ENCODE measurements at places on chromosomes 2 and 18. TPM values are rescaled to one million over a fixed set of nuclear protein-coding genes. Genes with fewer than 3 reads are reported as not detected.

DNA sequence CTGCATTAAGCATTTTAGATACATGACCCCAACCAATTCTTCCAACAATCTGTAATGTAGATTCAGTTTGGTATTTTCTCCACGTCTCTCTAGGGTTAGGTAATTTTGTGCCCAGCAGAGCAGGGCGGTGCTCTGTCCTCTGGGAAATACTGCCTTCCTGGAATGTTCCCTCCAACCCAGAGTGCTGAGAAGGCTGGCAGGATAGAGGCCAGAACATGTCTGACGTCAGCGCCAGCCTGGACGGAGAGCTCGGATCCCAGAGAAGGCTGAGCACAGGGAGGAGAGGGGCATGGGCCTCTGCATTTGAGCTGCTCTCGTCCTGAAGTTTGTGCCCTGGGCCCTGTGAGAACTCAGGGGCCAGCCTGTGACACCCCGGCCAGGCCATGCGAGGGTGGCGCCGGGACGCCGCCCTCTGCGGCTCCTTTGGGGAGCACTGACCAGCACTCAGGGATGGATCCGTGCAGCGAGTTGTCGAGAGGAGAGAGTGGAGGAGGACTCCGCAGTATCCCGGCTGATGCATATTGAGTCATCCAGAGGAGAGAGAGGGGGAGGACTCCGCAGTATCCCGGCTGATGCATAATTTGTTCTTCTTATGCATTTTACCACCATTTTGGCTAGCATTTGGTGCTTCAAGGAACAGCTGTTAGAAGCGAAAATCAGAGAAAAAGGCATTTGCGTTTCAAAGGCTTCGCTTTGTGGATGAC lies 80.0 kb upstream of the PXDN start:
- no peak for DNase-seq

DNA sequence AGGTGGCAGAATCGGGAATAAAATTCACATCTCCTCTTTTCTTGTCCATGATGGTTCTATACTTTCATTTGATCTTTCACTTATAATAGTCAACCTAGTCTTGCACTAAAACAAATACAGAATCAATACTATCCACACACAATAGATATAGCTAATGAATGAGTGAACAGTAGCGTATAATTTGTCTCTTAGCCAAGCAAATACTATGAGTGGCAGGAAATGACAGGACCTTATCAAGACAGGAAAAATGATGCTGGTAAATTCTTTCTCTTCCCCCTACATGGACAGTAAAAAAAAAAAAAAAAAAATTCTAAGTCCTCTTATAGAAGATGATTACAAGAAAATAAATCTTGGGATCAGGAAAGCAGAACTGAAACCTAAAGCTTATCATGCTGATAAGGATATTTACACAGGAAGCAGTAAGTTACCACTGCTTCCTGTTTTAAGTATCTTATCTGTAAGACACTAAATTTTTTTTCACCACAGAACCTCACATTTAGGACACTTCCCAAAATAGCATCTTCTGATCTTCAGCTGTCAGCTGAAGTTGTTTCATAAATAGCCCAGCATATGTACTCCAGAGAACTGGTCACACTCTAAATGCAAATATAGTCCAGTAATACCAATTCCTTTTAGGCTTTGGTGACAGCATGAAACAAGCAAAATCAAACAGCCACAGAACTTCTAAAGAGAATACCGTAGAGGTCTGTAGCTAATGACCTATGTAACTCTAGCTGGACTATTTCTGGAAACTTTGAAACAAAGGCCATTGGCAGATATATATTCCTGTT lies 27.0 kb downstream of the IRS1 start:
- DNase-seq, result no peak

Gene MOCOS
- 0.95 TPM for total RNA-seq

Gene CCBE1
- 4.2 TPM for total RNA-seq

Gene IL36A
- not detected for total RNA-seq

- DNase-seq, result no peak
Measured at GRCh38 chr2:118565786-118566540, 281.5 kb downstream of the EN1 start.

Gene KYNU
- 9.8 TPM for total RNA-seq

DNA sequence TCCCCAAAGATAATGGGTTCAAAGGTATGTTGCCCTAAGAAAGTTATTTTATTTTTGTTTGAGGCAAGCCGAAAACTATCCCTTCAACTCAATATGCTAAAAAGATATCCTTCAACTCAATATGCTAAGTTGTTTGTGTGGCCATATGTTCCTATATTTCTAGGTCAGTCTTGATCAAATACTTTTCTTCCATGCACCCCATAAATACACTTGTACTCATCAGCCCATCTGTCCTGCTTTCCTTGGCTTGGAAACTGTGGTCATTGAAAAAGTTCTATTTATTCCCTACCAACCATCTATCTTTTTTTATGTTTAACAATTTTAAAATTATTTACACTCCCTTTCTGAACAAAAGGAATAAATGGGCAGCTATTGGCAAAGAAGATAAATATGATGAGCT lies 447.7 kb downstream of the NRXN1 start:
- DNase-seq, result no peak

Gene HOXD8
- total RNA-seq, result 12.3 TPM

DNA sequence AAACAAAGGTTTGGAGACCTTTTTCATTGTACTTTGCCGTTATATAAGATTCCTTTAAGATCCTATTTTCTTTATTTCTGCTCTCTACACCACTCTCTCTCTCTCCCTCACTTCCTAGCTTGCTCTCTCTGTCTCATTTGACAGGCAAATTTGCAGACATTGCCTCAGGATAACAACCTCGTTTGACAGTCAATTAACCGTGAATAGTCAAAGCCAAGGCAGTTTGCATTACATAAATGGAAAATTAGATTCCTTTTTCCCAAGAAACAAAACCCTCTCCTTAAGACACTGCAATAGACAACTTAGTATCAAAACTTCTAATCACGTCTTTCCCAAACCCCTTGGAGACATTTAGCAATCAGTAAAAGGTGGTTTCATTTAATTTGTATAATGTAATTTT lies 7.4 kb downstream of the SKOR2 start:
- DNase-seq, result no peak

GRCh38 chr2:151922845-151923666 lies 94.8 kb upstream of the ARL5A start:
- DNase-seq, result no peak

DNA sequence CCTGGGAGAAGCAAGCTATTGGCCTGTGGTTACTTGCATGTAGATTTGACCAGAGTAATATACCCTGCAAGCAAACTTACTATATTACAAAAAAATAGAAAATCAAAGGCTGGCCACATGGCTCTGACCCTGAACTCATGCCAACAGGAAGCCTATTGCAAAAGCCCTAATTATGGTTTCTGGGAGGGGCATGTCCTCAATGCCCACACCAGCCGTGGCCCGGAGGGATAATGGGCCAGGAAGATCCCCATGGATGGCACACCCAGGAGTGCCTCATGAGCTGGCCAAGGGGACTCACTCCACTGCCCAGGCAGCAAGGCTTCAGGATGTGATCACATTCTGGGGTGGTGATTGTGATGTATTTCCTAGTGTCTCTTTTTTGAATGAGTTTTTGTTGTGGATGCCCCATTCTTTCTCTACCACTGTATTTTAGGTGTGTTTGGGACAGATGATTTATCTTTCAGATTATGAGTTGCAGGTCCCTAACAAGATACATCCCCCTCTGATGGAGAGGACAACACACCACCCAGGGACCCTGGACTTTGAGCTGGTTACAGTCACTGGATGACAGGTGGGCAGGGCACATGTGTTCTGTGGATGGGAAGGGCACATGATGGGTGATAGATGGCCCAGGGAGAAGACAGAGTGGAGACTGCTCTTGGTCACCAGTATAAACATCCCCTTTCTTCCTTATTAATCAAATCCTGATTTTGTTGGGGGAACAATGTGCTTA lies 18.7 kb upstream of the TFCP2L1 start:
- no peak for DNase-seq

DNA sequence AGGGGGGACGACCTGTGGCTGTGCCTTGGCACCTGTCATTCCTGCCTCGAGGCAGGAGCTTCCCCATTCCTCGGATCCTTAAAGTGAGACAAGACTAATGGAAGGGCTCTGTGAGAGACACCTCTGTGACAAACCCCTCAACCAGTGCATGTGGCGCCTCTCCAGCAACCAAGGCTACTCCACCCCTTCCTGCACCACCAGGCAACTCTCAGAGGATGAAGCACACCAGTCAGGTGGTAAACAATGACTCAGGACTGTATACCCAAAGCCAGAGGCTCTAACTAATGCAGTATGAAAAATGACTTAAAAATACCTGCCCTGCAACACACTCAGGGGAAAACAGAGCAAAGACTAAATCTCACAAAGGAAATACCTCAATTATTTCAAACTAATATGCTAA lies 136.9 kb downstream of the UXS1 start:
- DNase-seq, result no peak

- DNase-seq, result no peak
Measured at GRCh38 chr2:241011751-241012510, 13.5 kb downstream of the SNED1 start.

- no peak for DNase-seq
Measured at GRCh38 chr2:10884574-10884975, 27.2 kb upstream of the KCNF1 start.

GRCh38 chr2:185069107-185069506 lies 470.8 kb downstream of the ZNF804A start:
- no peak for DNase-seq

DNA sequence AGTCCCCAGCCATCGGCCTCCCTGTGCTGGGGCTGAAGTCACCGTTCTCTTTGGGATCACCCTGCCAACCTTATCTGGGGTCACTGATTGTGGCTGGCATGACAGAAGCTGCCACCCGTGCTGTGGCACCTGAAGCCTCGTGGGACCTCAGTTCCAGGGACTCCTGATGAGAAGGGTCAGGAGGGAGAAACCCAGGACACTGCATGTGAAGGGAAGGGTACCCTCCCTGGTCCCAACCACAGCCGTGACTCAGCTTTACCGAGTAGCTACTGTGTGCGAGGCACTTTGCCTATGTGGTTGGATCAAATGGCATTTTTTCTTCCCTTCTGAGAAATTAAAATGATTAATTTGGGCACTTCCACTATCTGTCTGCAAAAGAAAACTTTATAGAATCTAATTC lies 64.4 kb downstream of the SP110 start:
- no peak for DNase-seq

- no peak for DNase-seq
Measured at GRCh38 chr2:72923833-72924352, 6.6 kb downstream of the EMX1 start.

Gene CLHC1
- total RNA-seq, result 56.6 TPM

DNA sequence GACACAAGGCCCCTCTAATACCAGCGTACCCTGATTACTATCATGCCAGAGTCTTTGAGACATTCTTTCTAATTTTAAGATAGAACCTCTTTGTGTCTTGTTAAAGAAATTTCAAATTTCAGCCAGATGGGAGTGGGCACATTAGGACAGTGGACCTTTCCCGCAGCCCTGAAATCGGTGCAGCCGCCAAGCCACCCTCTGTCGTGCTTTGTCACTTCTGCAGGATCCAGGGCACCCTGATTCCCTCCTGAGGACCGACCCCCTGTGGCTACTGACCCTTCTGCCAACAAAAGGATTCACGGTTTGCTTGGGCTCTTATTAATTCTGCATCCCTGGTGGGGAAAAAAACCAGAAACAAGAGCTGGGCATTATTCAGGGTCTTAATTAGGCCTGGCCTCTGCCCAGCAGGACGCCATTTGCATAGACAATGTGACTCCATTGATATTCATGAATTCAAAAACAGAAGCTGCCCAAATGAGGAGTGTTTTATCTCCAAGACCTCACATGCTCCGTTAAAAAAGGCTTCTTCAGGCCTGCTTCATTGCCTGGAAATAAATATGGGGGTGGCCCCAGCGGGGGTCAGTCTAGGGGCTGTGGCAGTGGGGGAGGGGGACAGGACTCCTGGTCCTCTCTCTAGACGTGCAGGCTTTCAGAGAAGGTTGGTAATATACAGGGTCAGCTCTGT lies 116.9 kb downstream of the ALPK2 start:
- no peak for DNase-seq

Data from urinary bladder (tissue), 4 donors.